Central memory CD8-positive, alpha-beta T cell (primary cell): ENCODE measurements at places on chromosomes 3 and 15.

DNA sequence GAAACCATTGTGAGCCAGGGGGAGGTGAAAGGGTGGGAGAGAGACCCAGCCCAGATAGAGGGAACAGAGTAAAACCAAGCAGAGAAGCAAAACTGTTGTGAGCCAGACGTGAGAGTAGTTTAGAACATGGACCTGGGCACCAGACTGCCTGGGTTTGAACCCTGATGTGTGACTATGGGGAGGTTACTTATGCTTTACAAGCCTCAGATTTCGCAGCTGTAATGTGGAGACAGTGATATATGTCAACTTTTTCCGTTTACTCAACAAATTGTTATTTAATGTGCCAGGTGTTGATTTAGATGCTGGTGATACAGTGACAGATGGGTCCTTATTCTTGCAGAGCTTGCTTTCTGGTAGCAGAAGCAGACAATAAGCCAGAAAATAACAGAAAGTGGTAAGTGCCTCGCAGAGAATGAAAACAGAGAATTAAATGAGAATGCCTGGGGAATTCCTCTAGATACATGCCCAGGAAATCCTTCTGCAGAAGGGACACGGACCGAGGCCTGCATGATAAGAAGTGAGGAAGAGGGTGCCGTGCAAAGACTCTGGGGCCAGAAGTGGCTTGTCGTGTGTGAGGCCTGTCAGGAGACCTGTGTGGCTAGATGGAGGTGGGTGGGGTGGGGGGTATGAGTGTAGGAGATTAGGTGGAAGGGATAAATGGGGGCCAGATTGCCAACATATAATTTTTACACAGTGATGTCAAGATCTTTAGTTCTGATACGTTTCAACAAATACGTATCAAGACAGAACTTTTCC is 15.0 kb downstream of the KAT2B start:
- no peak overlapping the region for H3K27ac ChIP-seq
- peaks cover 37% of the 10 kb centered on the region for H3K4me1 ChIP-seq
- peaks cover 1% of the 10 kb centered on the region for H3K36me3 ChIP-seq
- no peak overlapping the region for H3K4me3 ChIP-seq
- no peaks in the 10 kb centered on the region for H3K27me3 ChIP-seq
- DNase-seq = no peak

DNA sequence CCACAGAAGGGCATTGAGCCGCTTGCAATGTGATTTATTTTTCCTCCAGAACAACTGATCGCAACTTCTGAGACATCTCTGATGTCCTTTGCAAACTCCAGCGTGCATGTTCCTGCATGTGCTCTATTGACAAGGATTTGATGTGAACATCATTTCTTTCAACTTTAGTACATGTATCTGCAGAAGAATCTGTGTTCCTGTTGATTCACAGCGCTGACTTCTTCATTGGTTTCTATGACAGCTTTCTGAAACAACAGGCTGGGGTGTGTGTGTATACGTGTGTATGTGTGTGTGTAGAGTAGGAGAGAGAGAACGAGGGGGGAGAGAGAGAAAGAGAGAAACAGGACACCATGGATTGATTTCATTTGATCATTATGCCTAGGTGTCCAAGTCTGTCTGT is 56.7 kb upstream of the CMTM8 start:
- peaks cover 12% of the 10 kb centered on the region for H3K4me1 ChIP-seq
- H3K4me3 ChIP-seq = no peak overlapping the region
- H3K27me3 ChIP-seq = peaks cover 43% of the 10 kb centered on the region
- DNase-seq = no peak

DNA sequence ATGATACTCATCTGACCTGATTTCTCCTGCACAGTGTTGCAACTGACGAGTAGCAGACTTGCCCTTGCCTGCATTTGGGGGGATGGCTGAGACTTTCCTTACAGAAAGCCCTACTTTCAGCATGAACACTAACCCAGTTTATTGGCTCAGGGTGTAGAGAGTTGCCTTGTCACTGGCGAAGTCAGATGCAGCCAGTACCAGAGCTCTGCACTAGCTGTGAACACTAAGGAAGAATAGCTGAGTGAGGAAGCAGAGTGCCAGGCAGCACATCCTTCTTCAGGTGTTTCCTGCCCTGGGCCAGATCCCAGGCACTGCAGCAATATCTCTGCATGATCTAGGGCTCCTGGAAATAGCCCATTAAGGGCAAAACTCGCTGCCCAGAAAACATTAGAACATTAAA is 154.0 kb upstream of the SYNPR start:
- H3K27me3 ChIP-seq = no peaks in the 10 kb centered on the region
- H3K27ac ChIP-seq = no peak overlapping the region
- no peaks in the 10 kb centered on the region for H3K4me1 ChIP-seq
- no peak overlapping the region for H3K4me3 ChIP-seq
- no peaks in the 10 kb centered on the region for H3K36me3 ChIP-seq

DNA sequence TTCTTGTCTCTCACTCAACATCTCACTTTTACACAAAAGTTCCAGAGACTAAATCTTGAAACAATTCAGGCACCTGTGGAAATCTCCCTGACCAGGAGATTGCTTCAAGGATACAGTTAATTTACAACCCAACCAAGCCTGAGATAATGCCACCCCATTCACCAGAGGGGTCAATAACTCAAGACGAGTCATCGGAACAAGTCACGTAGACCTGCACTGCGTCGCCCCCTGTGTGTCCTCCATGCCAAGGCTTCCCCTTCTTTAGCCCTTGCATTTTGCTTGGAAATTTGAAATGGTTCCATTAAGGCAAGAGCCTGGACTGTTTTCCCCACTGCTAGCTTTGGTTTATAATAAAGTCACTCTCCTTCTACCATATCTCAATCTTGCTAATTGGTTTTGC is 129.0 kb upstream of the NEO1 start:
- no peak for DNase-seq
- peaks cover 2% of the 10 kb centered on the region for H3K4me1 ChIP-seq
- no peaks in the 10 kb centered on the region for H3K36me3 ChIP-seq

- H3K4me3 ChIP-seq = peak overlapping the region; percentile 33
- peaks cover 55% of the 10 kb centered on the region for H3K36me3 ChIP-seq
- peaks cover 100% of the 10 kb centered on the region for H3K27me3 ChIP-seq
- H3K27ac ChIP-seq = peak overlapping the region; percentile 29
- no peak for DNase-seq
- H3K4me1 ChIP-seq = peaks cover 61% of the 10 kb centered on the region
Measured at GRCh38 chr15:60001610-60002527, 2.2 kb upstream of the FOXB1 start.

DNA sequence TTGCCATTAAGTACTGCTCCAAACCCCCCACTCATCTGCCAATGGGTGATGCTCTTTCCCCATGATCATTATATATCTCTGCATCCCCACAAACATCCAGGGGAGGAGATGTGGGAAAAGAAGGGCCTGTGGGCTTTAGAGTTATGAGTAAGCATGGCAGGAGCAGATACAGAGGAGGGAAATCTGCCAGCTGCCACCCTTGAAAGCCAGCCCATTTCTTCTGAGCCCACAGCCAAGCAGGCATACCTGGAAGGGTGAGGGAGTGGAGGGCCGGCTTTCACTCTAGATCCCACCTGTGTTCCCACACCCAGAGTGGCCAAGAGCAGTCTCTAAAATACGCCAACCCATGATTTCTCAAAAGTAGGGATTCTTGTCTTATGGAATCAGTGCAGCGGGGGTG is 1.7 kb upstream of the SLC25A38 start:
- H3K27me3 ChIP-seq = no peaks in the 10 kb centered on the region
- no peak overlapping the region for H3K4me3 ChIP-seq
- peaks cover 16% of the 10 kb centered on the region for H3K36me3 ChIP-seq
- no peak for DNase-seq

DNA sequence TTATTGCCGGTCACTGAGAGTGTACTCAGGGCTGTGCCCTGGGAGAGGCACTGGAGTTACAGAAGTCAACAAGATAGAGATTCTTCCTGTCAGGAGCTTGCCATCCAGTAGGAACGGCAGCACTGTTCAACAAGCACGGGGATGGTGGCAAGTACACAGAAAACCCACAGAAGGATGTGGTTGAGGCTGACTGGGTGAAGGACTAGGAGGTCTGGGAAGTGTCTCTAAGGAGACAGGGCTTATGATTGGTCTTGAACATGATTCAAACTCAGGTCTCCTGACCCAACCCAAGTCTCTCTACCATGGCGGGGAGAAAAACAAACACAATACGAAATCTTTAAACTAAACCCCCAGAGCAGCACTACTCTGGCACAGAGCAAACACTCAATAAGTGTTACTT is 37.6 kb downstream of the ERICH6 start:
- H3K27me3 ChIP-seq = peaks cover 50% of the 10 kb centered on the region
- DNase-seq = no peak
- no peak overlapping the region for H3K27ac ChIP-seq
- no peaks in the 10 kb centered on the region for H3K36me3 ChIP-seq
- peaks cover 6% of the 10 kb centered on the region for H3K4me1 ChIP-seq
- no peak overlapping the region for H3K4me3 ChIP-seq

- no peak for DNase-seq
- H3K27me3 ChIP-seq = peaks cover 22% of the 10 kb centered on the region
- H3K36me3 ChIP-seq = no peaks in the 10 kb centered on the region
- H3K4me1 ChIP-seq = no peaks in the 10 kb centered on the region
- no peak overlapping the region for H3K27ac ChIP-seq
Measured at GRCh38 chr15:81155375-81156218, 21.5 kb downstream of the CFAP161 start.

GRCh38 chr3:14822134-14822533 is 3.4 kb downstream of the FGD5 start:
- no peaks in the 10 kb centered on the region for H3K36me3 ChIP-seq
- H3K4me3 ChIP-seq = no peak overlapping the region
- H3K27me3 ChIP-seq = peaks cover 36% of the 10 kb centered on the region
- no peak overlapping the region for H3K27ac ChIP-seq
- no peaks in the 10 kb centered on the region for H3K4me1 ChIP-seq

- H3K4me1 ChIP-seq = peaks cover 24% of the 10 kb centered on the region
- H3K36me3 ChIP-seq = peaks cover 2% of the 10 kb centered on the region
- no peak for DNase-seq
- H3K27me3 ChIP-seq = no peaks in the 10 kb centered on the region
- peak within 1 kb of the TSS; percentile 61 for H3K27ac ChIP-seq
Measured at GRCh38 chr15:50181969-50182218, at the start of gene SLC27A2. TSS of gene SLC27A2 (plus strand) at chr15:50182196. CDS start at chr15:50182428, 232 bp downstream.

- no peak overlapping the region for H3K27ac ChIP-seq
- H3K4me1 ChIP-seq = no peaks in the 10 kb centered on the region
- H3K4me3 ChIP-seq = no peak overlapping the region
Measured at GRCh38 chr3:184502123-184502667, 59.4 kb upstream of the EPHB3 start.

GRCh38 chr3:111081008-111081545 is 9.5 kb downstream of the NECTIN3 start:
- DNase-seq = no peak
- H3K4me3 ChIP-seq = no peak overlapping the region
- no peaks in the 10 kb centered on the region for H3K4me1 ChIP-seq
- H3K36me3 ChIP-seq = no peaks in the 10 kb centered on the region

DNA sequence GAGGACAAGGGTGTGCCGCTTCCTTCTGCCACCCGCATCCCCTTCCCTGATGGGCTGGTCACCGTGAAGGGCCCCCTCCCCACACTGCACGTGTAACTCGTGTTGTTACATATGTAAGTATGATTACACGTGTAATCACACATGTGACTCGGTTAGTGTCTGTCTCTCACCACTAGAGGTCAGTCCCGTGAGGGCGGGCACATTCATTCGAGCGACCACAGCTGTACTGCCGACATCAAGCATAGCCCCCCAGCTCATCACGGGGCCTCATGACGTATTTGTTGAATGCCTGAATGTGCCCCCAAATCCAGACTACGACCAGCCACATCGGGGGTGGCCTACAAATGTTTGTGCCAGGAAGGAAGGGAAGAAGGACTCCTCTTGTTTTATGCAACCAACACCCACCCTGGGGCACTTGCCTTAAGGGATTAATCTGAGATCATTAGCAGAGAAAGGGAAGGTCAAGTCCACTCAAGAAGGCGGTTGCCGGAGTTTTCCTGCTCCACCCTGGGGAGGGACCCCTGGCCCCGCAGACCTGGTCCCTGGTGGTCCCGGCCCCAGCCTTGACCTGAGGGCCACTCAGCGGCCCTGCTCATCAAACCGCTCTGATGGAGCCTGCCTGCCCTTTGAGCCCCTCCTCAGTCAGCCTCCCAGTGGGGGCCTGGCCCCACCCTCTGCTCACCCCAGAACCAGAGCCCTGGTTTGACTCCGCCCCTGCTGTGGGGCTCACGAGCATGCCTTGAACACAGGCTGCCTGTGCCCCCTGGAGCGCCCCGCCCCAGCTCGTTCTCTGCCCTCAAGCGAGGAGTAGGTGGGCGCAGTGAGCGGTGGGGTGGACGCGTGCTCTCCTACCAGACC is 52.8 kb downstream of the RGMA start:
- H3K36me3 ChIP-seq = peaks cover 2% of the 10 kb centered on the region
- H3K4me3 ChIP-seq = no peak overlapping the region
- no peak for DNase-seq
- peak overlapping the region; percentile 61 for H3K27ac ChIP-seq

GRCh38 chr3:127211118-127212060 is 18.5 kb downstream of the PRR23E start:
- DNase-seq = no peak
- H3K4me1 ChIP-seq = no peaks in the 10 kb centered on the region
- H3K4me3 ChIP-seq = no peak overlapping the region
- peaks cover 71% of the 10 kb centered on the region for H3K27me3 ChIP-seq

DNA sequence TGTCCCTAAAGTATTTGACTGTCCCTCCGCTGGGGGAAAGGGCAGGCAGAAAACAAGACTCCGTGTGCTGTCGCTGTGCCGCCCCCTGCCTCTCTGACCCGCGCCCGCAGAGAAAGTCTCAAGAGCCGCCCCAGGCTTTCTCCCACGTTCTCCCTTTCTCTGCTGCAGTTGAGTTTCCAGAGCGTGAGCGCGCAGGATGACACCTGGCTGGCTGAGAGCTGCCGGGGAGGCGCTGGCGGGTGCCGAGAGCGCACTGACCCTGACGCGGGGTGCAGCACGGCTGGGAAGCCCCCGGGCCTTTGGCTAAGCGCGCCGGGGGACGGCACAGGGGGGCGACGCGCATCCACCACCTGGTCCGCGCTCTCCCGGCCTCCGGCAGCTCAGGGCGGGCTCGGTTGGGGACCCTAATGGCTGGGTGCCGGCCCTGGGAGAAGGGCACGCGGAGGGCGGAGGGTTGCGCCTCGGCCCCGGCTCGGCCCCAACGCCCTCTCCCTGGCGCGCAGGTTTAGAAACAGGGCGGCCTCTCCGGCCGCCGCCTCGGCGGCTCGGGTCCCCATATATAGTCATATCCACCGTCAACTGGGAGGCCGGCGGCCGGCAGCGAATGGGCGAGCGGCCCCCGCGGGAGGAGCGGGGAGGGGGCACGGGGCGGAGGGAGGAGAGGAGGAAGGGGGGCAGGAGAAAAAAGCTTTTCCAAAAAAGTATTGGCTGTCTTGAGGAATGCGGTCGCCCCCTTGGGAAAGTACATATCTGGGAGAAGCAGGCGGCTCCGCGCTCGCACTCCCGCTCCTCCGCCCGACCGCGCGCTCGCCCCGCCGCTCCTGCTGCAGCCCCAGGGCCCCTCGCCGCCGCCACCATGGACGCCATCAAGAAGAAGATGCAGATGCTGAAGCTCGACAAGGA is at the start of gene TPM1:
TPM1 (plus strand) TSS at position 774 of the 903 bp plus-strand sequence; CDS start at position 857, 83 bp downstream.
- DNase-seq = no peak
- peaks cover 78% of the 10 kb centered on the region for H3K27me3 ChIP-seq
- H3K36me3 ChIP-seq = peaks cover 3% of the 10 kb centered on the region
- peak within 1 kb of the TSS; percentile 44 for H3K4me3 ChIP-seq
- H3K27ac ChIP-seq = no peak within 1 kb of the TSS
- peaks cover 8% of the 10 kb centered on the region for H3K4me1 ChIP-seq
